ENCODE measurements at places on chromosomes 16 and 17.

DNA sequence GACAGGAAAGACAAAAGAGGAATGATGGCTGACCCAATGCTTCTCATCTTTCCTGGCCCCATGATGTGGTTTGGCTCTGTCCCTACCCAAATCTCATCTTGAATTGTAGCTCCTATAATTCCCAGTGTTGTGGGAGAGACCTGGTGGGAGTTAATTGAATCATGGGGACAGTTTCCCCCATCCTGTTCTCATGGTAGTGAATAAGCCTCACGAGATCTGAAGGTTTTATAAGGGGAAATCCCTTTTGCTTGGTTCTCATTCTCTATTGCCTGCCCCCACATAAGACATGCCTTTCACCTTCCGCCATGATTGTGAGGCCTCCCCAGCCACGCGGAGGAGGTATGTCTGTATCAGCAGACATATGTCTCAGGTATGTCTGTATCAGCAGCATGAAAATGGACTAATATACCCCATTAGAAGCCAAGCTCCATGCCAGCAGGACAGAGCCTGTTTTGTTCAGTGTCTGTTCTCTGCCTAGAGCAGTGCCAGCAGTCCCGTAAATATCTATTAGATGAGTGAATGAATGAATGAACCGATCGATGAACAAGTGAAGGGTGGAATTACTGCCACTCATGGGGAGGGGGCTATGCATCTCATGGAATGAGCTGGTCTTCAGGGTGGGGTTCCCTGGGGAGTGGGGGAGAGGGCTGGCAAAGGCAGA, 304.4 kb downstream of the SOX9 start:
- DNase-seq: no peak

DNA sequence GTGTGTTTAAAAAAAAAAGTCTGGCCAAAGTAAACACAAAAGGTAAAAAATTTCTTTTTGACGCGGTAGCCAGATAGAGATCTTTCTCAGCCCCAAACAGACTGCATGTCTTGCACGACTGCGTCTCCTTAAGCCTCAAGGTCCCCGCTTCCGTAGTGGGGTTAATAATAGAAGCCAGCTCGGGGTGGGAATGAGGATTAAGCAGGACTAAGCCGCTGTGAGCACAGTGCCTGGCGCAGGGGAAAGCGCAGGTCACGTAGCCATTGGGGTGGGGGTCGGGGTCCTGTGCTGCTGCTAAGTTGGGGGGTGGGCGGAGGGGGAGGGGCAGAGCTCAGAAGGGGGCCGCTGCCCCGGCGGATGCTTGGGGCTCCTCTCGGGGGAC, 521 bp downstream of the GGA2 start:
- DNase-seq: peak; percentile 70

DNA sequence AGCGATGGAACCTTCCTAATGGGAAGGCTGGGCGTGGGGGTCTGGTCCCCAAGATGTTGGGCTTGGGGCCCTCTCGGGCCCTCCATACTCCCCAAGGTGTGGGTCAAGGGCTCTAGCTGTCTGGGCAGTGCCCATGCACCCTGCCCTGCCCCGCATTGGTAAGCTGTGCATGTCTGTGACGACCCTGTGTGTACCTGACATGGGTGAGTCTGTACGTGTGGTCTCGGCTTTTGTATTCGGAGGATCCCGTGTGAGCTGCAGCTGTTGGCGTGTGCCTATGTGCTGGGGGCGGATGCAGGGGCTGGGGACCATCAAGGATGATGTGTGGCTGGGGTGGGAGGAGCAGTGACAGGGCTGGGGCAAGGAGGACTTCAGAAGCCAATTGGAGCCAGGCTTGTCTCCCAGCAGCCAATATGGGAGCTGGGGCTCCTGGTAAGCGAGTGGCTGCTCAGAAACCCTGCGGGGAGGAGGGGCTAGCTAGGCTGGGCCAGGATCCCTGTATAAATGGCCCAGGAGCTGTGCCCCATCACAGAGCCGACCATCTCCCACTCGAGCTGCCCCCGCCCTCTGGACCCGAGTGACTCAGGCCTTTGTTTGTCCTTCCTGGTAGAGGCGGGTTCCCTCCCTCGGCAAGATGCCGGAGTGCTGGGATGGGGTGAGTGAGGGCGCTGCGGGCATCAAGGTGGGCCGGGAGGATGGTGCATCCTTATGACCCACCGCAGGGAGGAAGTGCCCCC, at the start of gene NDRG4:
Gene NDRG4 (plus strand): TSS at position 529 of the 737 bp plus-strand sequence. CDS start 106 bp downstream, at position 635.
- DNase-seq: peak; percentile 78

DNA sequence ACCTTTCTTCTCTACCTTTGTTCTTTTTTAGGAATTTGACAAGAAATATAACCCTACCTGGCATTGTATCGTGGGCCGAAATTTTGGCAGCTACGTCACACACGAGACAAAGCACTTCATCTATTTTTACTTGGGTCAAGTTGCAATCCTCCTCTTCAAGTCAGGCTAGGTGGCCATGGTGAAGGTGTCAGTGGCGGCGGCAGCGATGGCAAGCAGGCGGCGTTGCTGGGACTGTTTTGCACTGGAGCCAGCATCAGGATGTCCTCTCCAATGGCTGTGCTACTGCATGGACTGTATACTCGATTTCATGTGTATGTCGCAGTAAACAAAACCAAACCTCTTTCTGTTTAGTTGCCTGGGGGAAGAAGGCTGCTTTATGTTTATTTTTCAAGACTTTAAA, 5.9 kb downstream of the DYNLL2 start:
- DNase-seq: no peak

DNA sequence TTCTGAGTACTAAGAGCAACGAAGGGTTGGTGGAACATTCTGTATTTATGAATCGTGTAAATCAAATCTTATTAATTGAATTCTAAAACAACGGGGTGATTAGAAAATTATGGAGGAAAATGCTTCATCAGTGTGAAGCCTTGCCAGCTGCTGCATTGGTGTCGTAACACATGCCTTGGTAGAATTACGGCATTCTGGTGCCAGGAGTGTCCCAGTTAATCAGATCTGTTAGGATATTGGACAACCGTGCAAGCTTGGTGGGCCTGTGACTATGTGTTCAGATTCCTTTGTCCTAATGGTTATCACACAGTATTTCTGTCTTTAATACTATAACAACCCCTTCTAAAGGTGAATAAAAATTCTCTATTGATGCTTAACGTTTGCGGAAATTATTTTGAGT, 44.2 kb upstream of the TANC2 start:
- DNase-seq: no peak

Measured in HAP-1 (cell line).